ENCODE measurements at places on chromosomes 7 and 10.
A peak's percentile ranks its signal among the peaks of the same experiment; 100 is the strongest.

DNA sequence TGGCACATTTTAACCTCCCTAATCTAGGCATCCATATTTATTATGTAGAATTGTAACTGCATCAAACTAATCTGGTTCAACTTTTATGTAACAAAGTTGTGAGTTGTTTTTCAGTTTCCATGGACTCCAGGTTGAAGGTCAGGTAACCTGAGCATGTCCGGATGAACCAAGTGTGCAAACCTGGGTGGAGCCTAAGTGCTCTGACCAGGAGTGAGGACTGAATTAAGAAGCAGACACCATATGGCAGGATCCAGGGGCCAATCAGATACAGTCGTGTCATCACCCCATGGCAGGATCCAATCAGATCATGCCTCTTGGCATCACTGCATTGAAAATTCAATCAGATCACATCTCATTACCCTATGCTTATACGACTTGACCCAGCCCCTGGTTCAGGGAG lies 41.2 kb upstream of the PHYHIPL start:
- DNase-seq, result no peak

DNA sequence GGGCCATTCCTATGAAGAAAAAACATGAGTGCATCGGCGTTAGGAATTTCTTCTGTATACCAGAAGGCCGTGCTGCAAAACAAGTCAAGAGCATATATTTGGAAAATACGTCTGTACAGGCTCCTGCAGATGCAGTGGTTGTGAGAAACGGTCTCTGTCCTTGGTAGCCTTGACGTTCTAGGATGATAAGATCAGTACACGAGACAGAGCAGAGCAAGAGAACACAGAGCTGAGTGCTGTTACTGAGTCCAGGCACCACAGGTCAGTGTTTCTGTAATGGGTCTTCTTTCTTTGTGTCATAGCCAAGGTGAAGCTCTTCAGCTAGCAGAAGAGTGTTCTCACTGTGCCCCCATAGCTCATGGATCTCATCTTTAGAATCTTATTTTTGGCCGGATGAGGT lies 62.8 kb downstream of the WDR37 start:
- no peak for DNase-seq

GRCh38 chr10:76251841-76252671 lies 820.6 kb downstream of the LRMDA start:
- peak; percentile 100 for DNase-seq

- DNase-seq, result no peak
These were observed 64.0 kb downstream of the RASGEF1A start for GRCh38 chr10:43202657-43203447.

DNA sequence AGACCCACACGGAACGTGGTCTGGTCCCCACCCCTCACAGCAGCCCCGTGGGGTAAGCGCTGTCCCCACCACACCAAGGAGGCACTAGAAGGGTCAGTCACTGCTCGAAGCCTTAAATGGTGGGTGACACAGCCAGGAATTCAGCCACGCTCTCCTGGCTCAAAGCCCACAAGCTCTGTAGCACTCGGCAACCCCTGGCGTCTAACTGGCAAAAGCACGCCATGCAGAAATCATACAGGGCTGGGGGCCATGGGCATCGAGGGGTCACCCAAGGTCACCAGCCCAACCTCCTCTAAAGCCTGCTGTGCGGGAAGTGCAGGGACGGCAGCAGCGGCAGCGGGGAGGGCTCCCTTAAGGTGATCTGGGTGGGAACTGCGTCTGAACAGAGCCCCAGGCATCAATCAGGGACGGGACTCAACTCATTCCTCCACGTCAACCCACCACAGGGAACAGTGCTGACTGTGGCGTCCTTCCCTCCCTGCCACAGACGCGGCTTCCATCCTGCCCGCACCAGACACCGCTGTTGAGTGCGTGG lies 7.8 kb downstream of the GPER1 start:
- DNase-seq, result no peak

GRCh38 chr10:125396676-125397075 lies 236.3 kb upstream of the CTBP2 start:
- DNase-seq, result peak; percentile 87
